ENCODE measurements at places on chromosomes 6 and 20.

- DNase-seq: no peak
Observed at GRCh38 chr6:109240370-109241084, 141.7 kb downstream of the CD164 start.

DNA sequence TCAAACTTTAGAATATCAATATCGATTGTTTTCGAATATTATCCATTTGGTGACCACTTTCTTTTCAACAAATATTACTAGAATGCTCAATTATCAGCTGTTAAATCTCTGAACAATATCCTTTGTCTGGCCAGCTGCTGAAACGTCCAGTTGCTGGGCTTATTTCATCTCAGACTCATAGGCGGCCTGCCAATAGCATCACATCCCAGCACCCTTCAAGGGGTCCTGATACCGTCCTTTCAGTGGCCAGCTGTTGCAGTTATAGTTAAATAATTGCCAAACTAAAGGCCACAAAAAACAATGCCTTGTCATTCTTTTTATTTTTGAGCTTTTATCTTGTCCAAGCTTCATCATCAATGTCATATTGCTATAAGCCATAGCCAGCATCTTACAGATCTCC is 1006.8 kb upstream of the MANEA start:
- DNase-seq: no peak

DNA sequence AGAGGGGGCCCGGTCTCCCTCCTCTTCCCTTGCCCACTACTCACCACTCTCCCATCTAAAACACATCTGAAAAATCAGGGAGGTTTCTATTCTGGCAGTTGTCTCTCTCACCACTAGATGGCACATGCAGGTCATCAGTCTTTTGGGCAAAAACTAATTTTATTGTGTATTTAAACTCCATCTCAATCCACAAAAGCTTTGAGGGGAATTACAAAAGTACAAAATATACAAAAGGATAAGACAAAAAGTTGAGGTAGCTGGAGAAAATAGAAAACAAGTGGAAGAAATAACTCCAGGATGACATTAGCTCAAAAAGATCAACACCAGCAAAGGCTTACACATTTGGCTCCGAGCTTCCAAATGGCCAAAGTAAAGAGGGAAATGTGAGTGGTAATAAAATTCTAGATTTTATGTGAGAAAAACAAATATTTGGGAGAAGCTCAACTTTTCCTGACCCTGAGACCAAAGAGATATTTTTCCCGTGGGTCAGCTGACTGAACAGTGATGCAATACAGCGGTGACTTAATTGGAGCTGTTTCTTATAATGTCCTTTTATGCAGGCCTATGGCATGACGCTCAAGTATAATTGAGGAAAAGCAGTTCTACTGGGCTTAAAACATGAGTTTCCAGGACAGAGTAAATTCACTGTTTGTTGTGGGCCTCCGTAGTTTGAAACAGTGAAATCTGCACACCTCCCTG is 79.8 kb upstream of the CHD6 start:
- DNase-seq: no peak

- no peak for DNase-seq
Observed at GRCh38 chr6:6734479-6735465, 146.3 kb downstream of the LY86 start.

DNA sequence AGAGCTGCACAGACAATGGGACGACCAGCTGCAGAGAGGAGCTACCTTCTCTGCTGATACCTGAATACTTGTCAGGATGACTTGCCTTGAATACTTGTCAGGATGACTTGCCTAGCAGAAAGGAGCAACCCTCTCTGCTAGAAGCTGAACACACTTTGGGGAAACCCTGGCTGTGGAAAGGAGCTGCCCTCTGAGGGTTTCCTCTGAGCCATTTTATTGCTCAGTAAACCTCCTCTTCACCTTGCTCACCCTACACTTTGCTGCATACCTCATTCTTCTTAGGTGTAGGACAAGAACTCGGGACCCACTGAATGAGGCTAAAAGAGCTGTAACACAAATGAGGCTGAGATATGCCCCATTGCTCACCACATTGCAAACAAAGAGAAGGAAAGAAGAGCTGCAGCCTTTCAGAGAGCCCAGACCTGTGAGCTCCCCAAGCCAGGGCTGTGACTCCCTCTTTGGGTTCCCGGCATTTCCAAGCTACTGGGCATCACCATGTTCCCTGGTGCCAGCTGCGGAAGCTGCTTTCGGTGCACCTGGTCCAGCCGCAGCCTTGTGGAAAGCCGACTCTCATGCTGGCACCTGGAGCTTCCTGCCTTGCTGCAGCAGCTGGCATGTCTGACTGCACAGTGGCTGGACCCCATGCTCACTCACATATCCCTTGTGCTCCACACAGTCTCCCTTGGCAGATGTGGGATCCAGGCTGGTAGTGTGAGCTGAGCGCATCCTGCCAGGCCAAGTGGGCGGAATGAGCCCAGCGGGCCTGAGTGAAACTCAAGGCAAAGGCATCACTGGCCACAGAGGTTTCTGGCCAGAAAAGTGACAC is 106.7 kb upstream of the AHI1 start:
- DNase-seq: no peak

DNA sequence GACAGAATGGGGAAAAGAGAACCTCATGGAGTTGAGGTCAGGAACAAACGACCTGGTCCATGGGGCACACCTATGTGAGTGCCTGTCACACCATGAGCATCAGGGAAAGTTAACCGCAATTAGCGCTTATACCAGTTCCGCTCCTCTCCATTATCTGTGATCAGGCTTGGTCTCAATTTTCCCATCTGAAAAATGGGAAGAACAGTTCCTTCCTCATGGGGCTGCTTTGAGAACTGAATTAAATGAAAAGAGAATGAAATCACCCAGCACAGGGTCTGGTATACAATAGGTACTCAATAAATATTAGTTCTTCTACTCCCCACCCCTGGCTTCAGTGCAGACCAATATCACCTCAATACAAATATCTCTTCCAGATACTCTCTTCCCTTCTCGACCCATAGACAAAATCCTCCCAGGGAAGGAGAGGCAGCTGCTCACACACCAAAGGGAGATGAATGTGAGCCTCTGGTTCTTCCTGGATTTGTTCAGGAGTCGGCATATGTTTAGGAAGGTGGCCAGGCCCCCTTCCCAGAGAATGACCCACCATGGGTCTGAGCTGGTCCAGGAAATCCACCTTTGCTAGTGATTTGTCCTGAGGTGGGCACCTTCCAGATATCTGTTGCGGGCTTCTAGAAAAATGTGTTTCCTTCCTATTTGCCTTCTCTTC is 2.4 kb upstream of the PTGIS start:
- DNase-seq: no peak

- no peak for DNase-seq
Observed at GRCh38 chr6:147522597-147522996, 14.1 kb downstream of the SAMD5 start.

DNA sequence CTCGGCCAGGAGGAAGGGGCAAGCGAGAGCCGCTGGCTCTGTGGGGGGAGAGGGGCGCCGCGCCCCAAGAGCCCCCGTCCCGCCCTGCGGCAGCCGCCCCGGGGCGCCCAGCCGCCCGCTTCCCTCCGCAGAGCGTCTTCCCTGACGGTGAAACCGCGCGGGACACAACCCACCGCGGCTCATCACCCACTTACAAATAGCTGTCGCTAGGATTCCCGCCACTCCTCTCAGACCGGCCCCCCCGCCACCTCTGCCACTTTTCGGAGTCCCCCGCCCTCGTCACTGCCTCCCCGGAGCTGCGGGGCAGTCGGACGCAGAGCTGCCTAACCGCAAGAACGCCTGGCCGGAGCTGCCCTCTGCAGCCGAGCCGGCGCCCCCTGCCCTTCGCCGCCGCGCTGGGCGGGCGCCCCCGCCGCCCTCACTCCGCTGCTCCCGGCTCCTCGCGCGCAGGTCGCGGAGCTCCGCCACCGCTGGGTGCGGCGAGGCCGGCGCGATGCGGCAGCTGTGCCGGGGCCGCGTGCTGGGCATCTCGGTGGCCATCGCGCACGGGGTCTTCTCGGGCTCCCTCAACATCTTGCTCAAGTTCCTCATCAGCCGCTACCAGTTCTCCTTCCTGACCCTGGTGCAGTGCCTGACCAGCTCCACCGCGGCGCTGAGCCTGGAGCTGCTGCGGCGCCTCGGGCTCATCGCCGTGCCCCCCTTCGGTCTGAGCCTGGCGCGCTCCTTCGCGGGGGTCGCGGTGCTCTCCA is at the start of gene SLC35D3:
SLC35D3 (plus strand) TSS at position 366 of the 749 bp plus-strand sequence; CDS start at position 494, 128 bp downstream.
- peak; percentile 21 for DNase-seq

DNA sequence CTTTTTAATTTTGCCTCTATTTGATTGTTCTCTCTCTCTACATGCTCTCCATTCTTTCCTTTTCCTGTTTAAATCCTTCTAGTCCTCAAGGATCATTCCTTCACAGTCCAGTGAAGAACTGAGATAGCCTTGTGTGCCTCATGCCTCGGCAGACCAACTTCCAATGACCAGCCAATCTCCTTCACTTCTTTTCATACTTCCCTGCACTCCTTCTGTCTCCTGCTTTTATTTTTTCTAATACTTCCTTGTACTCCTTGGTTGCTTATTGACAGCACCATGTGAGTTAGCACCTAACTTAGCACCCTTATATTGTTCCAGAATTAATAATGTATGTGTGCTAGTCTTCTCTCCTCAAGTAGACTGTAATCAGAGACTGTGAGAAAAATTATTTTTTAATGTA is 246.8 kb downstream of the ADGRG6 start:
- DNase-seq: no peak

GRCh38 chr20:4894981-4895381 is 106.3 kb downstream of the SLC23A2 start:
- no peak for DNase-seq

- no peak for DNase-seq
Observed at GRCh38 chr6:51303338-51303737, 484.7 kb downstream of the TFAP2B start.

DNA sequence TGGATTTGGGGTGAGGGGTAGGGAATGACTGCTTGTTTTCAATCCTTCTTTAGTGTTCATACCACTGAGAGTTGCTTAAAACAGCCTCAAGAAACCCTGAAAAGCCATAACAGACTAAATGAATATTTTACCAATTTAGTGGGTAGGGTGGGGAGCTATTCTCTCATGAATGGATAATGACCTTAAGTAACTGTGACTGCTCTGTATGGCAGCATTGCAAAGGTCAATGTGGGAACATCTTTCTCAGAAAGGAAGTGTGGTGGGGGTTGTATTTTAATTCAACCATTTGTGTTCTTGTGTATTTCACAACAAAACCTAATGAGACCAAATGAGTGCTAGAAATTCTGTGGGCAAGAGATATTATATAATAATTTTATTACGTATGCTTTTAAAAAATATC is 55.7 kb downstream of the PHACTR2 start:
- no peak for DNase-seq

- no peak for DNase-seq
Observed at GRCh38 chr6:99467509-99468106, 42.5 kb upstream of the PNISR start.

GRCh38 chr6:118403036-118403435 is 145.1 kb upstream of the PLN start:
- DNase-seq: no peak

DNA sequence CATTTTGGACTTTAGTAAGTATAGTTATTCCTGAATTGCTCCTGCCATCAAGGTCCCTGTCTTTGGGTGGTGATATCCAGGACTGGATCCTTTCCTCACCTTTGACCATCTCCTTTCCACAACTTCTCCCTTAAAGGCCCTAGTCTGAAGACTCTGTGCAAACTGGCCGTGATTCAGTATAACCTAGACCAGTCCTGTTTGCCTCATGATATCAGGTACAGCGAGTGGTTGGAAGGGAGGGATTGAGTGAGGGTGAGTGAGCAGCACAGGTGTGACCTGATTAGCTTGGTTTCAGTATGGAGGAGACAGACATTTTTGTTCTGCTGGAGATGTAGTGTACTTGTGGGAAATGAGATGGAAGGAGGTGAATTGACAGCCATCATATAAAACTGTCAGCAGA is 2.3 kb upstream of the RRP36 start:
- no peak for DNase-seq

DNA sequence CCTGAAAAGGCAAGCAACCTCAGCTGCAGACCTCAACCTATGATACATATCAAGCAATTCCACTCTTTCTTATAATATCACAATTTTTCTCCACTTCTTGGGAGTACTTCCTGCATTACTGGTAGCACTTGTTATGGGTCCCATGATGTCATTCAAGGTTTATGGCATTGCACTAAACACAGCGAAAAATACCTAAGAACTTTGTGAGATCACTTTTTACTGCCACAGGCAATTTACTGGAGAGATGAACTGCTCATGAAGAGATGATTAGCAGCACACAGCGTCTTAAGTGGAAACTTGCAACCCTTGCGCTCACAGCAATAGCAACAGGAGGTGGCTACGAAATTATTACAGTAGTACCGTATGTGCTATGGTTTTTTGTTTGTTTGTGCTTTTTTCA is 19.3 kb upstream of the RIMS4 start:
- no peak for DNase-seq

- no peak for DNase-seq
Observed at GRCh38 chr20:38132910-38133501, 32.1 kb downstream of the TGM2 start.

DNA sequence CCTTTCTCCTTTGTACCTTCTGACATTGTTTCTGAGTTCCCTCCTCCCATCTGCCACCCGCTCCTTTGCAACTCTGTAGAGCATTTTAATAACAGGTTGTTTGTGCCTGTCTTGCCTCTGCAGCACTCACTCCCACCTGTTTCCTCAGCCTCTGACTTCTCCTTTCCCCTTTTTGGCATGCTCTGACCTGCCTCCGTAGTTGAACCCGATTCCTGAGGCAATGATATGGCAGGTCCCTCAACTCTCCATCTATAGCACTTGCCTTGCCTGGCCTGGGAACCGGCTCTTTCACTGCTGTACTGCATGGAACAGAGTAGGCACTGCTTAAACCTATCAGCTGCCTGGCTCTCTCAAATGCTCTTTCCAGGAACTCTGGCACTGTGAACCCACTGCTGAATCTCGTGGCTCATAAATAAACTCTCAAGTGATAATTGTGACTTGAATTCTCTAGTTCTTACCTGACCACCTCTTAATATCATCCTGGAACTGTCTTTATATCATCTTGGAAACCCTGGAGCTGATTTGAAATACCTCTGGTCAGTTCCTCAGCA is 50.3 kb downstream of the UTRN start:
- DNase-seq: no peak

GRCh38 chr20:7196481-7196880 is 429.0 kb downstream of the BMP2 start:
- no peak for DNase-seq

- DNase-seq: no peak
Observed at GRCh38 chr6:6557886-6558285, 30.6 kb upstream of the LY86 start.

DNA sequence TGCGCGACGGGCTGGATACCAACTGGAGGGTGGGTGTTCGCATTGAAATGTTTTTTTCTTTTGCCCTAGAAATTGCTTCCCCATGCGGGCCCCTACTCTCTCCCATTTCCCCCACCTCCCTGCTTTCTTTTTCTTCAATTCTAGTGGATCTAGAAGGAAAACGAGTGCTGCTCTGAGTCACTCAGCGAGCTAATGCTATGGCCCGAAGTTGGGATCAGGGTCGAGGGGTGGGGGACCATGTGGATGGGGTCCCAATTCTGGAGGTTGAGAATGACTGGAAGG is 71.5 kb downstream of the SOX4 start:
- DNase-seq: no peak

DNA sequence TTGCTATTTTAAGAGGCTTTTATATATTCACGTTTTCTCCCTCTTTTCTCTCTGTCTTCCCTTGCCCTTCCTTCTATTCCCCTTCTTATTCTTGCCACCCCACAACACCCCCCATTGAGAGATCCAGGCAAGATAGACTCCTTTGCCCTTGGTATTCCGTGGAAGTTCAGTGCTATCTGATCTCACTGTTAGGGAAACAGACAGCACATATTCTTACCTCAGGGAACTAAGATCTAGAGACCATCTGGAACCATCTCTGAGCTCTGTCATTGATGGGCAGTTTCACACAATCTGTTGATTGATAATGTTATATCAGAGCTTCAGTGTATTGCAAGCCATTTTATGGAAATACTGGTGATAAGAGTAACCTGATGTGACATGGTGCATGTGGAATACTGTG is 228.8 kb downstream of the ARID1B start:
- DNase-seq: no peak

All from stimulated activated naive CD8-positive, alpha-beta T cell treated with anti-CD3 and anti-CD28 coated beads, Interleukin-15, Interleukin-2, amounts not matched to agents 100 U/mL and 50 U/mL, for 24 hours (primary cell).